ENCODE measurements at places on chromosomes 6 and 20.

DNA sequence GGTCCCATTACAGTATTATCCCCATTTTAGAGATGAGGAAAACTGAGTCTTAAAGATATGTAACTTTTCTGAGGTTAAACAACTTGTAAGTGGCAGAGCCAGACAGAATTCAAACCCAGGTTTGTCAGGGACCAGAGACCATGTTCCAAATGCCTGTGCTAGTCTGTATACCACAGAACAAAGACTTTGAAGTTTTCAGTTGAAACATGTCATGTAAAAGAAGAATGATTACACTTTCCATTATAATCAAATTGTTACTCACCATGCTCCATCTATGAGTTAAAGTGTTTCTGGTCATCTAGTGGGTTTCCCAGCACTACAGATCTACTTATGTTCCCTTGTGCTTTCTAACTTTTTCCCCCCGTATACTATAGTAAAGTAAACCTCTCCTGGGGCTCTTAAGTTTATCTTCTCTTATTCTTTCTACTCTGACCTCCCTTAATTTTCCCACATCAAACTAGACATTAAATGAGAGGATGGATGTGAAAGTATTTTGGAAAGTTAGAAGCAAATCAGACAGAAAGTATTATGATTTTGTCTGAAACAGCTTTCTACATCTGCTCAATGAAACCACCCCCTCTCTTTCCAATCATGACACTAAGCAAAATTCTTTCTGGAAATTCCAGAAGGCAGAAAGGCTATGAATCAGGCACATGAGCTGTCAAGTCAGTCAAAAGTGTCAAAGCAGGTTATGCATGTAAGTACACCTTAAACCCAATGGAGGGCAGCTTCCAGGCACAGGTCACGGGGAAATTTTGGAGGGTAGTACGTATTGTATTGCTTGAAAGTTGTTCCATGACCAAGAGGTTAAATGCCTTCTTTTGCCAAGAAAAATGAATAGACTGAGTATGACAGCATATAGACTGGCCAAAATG is 132.7 kb upstream of the MAP3K7 start:
- DNase-seq, result no peak

- no peak for DNase-seq
These were observed 31.7 kb upstream of the OSTM1 start for GRCh38 chr6:108106261-108106660.

DNA sequence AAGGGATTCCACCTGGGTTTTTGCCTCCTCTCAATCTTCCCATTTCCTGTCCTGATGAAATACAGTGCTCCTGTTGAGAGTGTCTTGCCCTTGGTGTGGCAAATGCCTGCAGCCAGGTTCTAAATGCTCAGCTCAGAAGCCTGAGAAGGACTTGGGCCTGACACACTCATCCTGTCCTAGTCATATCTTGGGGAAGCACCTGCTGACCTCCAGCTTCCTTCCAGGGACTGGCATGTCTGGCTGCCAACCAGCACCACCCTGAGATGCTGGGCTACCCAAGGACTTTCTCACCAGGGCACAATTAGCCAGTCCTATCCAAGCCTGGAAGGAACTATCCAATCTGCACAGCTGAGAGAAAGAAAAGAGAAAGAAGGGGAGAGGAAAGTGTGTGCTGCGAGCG is 43.4 kb downstream of the LRFN2 start:
- no peak for DNase-seq

- no peak for DNase-seq
These were observed 8.1 kb downstream of the TLDC2 start for GRCh38 chr20:36883977-36884535.

DNA sequence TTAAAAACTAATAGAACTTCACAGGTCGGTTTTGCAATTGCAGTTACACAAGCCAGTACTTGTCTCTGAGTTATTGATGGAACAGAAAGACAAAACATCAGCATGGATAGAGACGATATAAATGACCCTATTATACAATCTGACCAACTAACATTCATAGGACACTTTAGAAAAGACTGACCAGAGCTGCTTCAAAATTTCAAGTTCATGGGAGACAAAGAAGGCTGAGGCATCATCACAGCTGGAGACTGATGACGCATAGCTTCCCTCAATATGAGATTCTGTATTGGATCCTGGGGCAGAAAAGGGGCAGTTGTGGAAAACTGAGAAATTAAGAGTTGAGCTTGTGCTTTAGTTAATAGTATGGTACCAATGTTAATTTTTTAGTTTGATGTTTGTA is 174.0 kb downstream of the THBS2 start:
- DNase-seq, result no peak

- DNase-seq, result no peak
These were observed 158.0 kb downstream of the PHF3 start for GRCh38 chr6:63793465-63794137.

DNA sequence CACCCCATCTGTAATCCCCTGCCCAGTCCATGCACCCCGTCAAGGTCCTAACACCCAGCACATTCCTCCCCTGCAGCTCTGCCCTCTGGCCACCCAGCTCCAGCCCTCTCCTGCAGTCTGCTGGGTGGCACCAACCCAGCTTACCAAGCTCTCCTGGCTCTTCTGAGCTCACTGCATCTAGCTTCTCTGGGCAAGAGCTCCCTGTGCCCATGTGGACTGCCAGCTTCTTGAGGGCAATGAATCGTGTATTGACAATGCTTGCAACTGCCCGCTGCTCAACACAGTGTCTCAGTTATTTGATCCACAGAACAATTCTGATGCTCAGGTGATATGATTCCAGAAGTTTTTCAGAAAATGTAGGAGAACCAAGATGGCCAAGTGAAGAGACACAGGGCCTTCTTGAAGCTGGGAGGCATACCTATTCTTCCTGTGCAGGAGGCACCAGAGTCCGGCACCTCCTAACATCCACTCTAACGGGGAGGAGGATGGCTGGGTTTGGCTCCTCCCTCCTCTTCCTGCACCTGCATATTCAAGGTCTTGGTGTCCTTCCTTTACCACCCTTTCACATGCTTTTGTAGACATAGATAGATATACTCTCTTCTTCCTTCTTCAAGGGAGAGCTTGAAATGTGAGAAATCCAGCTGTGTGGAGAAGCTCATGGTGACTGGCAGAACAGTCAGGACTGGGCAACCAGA is 85.6 kb downstream of the TRERF1 start:
- DNase-seq, result no peak

- DNase-seq, result peak; percentile 74
These were observed 72.5 kb downstream of the B3GAT2 start for GRCh38 chr6:70884074-70884983.

DNA sequence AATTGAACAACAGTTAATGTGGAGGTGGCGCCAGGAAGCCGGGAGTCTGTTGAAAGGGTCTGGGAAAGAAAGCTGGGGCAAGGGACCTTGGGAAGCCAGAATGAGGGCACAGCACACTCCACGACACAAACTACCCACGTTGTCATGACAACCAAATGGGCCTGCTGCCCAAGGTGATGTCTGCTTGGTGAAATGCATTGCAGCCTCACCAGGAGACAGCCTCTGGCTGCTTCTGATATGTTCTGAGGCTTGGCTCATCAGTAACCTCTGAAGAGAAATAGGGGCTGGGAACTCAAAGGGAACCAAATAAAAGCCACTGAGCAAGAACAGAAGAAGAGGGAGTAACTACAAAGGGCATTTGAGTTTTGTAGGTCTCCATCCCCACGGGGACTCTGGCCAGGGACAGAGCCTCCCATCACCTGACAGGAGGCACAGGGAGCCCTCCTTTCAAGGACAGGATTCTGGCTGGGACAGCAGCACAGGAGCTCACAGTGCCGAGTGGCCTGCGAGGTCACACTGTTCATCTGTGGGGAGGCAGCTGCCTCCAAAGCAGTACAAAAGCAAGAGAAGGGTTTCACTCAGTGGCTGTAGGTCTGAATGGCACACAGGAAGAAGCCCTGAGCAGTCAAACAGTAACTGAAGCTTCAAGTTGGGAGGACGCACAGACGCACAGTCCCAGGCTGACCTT is 44.6 kb upstream of the KCNK16 start:
- DNase-seq, result no peak

DNA sequence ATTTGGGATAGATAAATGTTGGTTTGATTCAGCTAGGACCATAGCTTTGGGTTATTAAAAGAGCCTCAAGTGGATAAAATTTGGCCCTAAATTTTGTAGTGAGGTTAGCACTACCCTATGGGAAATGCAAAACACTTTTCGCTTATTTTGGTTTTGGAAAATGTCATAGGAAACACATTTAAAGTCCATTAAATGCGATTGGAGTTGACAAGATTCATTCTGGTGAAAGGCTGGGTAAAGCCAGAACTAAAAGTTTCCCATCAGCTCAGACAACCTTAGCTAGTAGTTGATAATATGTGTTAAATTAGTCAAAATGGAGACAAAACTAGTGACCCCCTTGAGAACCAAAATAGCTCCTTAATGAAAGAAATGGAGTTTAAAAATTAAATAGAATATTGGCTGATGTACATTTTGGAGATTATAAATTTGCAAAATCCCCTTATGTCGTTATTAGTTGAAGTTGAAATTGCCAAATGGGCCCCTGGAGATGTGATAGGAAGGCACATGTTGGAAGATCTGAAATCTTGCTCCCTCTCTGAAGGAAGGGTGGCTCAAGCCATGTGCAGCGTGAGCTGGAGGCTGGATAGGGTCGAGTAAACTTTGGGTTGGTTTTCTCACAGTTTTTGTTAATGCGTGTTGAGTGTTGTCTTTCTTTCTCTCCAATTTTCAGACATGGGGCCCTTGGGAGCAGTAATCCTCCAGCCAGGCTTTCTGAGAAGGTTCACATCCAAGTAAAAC is 72.8 kb downstream of the CD83 start:
- no peak for DNase-seq

GRCh38 chr20:1718604-1719384 is 61.2 kb upstream of the SIRPG start:
- DNase-seq, result no peak

DNA sequence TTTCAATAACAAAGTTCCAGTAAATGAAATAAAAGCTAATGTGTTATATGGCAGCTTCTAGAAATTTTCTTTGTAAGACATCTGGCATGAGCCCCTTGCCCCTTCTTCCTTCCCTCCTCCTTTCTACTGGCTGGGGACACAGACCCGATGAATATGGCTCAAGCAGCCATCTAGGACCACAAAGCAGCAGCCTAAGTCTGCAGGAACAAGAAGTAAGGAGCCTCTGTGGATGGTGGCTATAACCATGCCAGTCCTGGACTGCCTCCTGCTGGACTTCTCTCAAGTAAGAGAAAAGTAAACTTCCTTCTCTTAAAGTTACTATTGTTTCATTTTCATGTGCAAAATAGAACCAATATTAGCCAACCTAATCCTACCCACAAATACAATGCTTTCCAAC is 114.9 kb upstream of the DST start:
- no peak for DNase-seq

DNA sequence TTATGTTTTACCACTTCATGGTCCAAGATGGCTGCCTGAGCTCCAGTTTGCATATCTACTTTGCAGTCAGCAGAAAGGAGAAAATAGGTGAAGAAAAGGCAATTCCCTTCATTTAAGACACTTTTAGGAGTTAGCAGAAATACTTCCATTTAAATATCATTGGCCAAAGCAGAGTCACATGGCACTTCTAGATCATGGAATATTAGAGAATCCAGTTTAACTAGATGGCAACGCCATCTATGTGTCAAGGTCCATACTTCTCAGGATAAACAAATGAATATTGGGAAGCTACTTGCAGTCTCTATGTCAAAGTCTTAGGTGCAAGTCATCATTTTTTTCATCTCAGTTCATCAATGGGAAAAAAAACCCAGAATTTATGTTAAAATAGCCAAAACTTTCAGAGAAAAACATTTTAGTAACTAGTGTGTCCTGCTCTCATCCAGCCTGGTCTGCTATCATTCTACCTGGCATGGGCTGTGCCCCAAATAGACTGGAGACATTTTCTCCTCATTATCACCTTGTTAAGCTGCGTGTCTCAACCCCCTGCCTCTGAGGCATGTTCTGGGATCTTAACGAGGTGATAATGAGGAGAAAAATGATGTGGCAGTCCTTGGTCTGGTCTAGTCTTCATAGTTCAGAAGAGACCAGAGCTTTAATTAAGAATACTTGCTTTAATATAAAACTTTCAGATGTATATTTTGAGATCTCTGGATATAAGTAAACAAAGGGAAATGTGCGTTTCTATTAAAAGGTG is 227.3 kb downstream of the TBX18 start:
- no peak for DNase-seq

- DNase-seq, result no peak
These were observed 116.9 kb upstream of the SCGN start for GRCh38 chr6:25534942-25535631.

- no peak for DNase-seq
These were observed 44.3 kb upstream of the IRF4 start for GRCh38 chr6:347232-347631.

GRCh38 chr6:110414669-110415068 is 706 bp downstream of the DDO start:
- no peak for DNase-seq

DNA sequence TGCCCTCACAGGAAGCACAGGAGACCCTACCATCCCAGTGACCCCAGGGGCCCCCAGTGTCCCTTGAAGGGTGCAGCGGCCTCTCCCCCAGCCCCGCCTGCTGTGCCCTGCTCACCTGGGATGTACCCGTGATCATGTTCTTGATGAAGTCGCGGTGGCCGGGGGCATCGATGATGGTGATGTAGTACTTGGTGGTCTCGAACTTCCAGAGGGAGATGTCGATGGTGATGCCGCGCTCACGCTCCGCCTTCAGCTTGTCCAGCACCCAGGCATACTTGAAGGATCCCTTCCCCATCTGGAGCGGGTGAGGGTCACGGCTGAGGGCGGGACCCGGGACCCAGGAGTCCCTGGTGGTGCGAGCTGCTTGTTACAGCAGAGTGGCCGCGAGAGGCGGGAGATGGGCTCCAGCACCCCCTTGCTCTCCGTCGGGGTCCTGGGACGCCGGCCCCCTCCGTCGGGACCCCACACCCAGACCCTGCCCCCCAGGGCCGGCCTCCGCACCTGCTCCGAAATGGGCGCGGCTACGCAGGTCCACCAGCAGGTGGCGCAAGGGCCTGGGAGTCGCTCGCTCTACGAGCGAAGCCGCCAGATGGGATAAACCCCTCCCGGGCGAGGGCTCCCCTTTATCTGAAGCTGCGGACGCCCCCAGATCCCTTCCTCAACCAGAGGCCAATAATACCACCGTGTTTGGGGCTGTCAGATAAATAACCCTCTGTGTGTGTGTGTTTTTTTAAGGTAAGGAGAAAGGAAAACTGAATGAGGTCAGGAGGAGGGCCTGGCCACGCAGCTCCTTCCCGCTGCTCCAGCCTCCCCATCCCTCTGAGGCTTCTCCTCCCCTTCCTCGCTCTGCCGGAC is 2.9 kb downstream of the EEF1A2 start:
- DNase-seq, result peak; percentile 76

- peak; percentile 68 for DNase-seq
These were observed 5.7 kb downstream of the COMMD7 start for GRCh38 chr20:32737371-32738223.

DNA sequence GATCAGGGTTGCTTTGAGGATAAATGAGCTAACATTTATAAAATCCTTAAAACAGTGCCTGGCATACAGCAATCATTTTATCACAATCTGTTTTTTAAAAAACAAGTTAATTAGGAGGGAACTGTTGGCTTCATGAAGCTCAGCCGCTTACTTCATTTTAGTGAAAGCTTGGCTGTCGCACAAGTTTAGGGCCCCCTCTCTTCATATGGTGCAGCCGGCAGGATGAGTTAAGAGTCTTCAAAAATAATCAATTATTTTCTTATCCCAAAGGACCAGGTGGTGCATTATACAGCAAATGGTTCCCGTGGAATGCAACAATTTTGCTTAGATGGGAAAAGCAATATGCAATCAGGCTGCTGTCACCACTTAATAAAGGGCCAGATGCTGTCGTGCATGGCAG is 57.4 kb upstream of the PROKR2 start:
- no peak for DNase-seq

- DNase-seq, result no peak
These were observed 151.7 kb downstream of the KIF6 start for GRCh38 chr6:39573541-39573940.
